Colonic mucosa (tissue), 4 donors: ENCODE measurements at places on chromosomes 1 and 21. TPM values are rescaled to one million over a fixed set of nuclear protein-coding genes. Genes with fewer than 3 reads are reported as not detected.

- DNase-seq, result no peak
These were observed 96.9 kb upstream of the WLS start for GRCh38 chr1:68329096-68329835.

GRCh38 chr1:240134596-240134995, 42.9 kb downstream of the FMN2 start:
- DNase-seq, result no peak

NEK2 gene
- 31.2 TPM for total RNA-seq

PDE9A gene
- 37.5 TPM for total RNA-seq

DNA sequence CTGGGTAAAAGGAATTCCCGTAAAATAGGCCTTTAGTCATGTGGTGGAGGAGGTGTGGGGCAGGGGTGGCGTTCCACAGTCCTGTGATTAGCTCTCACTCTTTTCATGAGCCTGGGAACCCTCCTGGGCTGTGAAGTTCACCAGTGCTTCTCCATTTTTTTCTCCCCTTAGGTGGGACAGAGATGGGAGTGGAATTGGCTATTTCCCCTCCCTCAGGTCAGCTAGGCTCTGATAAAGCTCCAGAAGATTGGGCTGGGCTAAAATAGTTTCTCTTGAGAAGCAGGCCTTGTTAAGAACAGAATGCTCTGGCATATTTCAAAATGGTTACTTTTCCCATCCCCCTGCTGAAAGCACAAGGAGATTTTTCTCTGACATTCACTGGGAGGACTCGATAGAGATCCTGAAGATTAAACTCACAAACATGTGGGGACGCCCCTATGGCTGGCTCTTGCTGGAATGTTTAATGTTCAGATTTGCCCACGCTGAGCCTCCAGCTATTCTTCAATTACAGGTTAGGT, 33.4 kb upstream of the SLC2A1 start:
- no peak for DNase-seq

CELA2B gene
- total RNA-seq, result 1.1 TPM

FCGR1A gene
- 1.1 TPM for total RNA-seq

DNA sequence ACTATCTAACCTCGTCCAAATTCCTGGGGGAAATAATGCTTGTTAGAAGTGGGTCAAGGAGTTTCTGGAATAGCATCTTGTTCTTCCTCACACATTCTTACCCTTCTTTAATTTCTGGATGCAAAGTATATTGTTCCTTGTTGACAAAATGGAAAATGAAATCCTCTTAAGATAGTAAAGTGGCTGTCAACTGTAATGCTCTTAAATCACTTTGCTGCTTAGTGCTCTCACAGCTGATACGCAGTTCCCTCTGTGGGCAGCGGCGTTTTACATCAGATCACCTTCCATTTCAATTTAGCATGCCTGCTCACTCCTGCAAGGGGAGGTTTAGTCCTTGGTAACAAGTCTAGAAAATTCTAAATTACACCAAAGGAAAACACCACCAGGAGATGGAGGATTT, 113.1 kb downstream of the DNM3 start:
- DNase-seq, result no peak

C1orf115 gene
- total RNA-seq, result 29.4 TPM

DNA sequence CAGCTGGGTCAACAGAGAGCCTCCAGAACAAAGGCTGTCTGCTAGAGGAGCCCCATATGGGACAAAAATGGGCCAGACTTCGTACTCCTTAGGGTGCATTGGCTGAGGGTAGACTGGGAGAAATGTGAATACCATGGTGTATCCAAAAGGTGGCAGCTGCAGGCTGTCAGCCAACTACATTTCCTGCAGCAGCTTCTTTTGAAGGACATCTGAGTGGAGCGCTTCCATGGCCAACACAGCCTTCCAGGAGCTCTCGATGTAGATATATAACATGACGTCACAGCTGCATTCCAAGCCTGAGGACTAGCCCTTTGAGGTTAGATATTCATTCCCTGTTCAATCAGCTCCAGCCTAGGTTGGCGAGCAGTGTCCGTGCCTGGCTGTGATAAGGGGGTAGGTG, 107.7 kb downstream of the MAB21L3 start:
- DNase-seq, result no peak

DNA sequence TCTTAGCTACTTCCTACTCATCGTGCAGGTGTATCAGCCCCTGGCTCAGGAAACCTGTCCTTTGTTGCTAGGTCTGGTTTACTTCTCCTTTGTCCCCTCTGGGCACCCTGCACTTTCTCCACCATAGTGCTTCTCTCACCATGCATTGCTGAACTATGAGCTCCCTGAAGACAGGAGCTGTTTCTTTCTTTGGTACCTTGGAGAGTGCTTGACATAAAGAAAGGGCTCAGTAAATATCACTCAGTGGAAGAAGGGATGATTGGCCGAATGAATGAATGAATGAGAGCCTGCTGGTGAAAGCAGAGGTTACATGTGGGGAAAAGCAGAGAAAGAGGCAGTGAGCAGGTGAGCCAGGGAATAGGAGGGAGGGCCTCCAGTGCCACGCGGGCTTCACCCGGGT, 9.8 kb upstream of the HMGB4 start:
- no peak for DNase-seq

GRCh38 chr21:44519346-44520325, 20.4 kb downstream of the KRTAP10-1 start:
- DNase-seq, result no peak

DNA sequence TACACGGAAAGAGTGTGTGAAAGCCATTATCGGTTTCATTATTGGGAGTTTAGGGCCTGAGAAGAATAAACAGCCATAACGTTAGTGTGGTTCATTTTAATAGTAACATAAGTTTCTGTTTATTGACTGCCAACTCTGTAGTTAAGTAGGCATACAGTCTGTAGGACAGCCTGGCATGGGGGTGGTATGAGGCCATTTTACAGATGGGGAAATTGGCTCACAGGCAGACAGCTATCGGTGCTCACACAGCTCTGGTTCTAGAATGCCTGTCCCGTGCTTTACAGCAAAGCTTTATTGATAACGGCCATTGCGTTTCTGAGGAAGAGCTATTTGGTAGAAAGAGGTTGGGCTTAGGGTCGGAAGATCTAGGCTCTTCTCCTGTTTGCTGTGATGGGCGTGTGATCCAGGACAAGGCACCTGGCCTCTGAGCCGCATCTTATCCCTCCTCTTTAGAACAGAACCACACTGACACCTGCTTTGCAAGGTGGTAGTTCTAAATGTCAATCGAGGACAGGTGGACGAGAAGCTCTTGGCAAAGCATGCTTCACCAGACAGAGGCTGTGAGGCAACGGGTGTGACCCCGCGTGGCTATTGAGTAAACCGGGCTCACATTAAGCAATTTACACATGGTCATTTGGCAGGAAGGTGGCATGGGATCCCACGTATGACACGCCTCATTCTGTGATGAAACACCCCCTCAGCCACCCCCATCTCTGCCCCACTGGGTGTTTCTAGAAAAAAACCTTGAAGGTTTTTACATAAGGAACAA, 14.9 kb downstream of the ETS2 start:
- peak; percentile 56 for DNase-seq

- DNase-seq, result peak; percentile 47
These were observed 52.5 kb upstream of the TINAGL1 start for GRCh38 chr1:31523769-31524168.

DNA sequence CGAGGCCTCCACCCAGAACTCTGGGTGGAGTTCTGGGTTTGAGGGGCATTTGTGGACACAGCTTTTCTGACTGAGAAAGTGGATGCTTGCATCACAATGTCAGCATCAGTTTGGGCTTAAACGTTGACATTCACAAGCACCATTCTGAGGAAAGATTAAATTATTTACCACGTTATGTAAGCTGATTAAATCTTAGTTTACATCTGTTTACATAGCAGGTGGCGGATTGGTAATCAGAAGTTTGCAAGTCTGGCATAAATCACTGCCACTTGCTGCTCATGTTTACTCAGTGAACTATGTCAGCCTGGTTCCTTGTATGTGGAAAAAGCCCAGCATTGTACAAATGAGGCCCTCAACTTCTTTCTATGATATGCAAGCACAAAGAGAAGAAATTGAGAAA, 310.1 kb downstream of the PAPPA2 start:
- no peak for DNase-seq

PTGFR gene
- 1.1 TPM for total RNA-seq

DNA sequence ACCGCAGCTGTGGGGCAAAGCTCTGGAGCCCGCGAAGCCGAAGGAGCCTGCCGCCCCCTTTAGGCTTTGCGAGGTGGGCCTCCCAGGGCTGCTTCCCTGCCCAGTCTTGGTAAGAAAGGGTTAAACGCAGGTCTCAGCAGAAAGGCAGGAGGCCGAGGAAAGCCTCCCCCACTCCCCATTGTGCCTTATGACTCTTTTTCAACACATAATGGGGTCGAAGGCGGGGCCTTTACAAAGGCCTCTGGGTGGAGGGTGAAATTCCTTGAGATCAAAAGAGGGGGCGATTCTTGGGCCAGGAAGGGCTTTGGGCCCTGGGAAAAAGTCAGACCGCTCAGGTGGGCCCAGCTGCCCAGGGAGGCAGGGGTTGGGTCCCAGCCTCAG, 880 bp downstream of the ALPL start:
- DNase-seq, result no peak

GRCh38 chr1:115229016-115229415, 109.0 kb downstream of the NGF start:
- DNase-seq, result peak; percentile 32

DNA sequence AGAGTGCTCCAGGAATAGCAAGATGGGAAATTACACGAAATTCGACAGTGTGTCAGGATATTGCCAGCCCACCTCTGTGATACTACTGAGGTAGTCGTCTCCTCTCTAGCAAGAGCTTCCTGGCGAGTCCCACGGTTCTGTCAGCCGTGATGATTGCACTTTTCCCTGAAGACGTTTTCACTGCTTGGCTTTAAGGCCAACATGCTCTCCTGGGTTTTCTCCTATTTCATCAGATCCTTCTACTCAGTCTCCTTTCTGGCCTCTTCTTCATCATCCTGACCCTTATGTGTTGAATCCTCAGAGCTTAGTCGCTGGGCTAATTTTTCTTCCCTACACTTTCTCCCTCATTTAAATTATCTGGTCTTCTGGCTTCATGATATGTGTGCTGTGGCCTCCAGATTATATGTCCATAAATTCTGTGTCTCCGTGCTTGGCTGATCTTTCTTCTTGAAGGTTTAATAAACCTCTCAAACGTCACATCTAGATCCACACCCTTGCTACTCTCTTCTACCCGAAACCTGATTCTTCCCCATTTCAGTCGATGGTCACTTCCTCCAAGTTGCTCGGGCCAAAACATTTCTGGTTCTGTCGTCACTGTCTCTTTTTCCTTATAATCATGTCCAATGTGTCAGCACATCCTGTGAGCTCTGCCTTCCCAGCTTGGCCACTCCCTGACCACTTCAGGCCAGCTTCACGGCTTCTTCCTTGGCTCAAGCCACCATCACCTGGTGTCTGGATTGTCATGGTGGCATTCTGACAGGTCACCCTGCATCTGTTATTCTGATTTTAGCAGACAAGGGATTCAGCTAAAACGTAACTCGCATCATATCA, 12.2 kb downstream of the OR2B11 start:
- no peak for DNase-seq

NBPF20 gene
- total RNA-seq, result 3.3 TPM

AKNAD1 gene
- not detected for total RNA-seq

- DNase-seq, result no peak
These were observed 166.4 kb downstream of the PBX1 start for GRCh38 chr1:164725401-164725800.

ERG gene
- 6.7 TPM for total RNA-seq
